Karpas-422 (cell line): ENCODE measurements at places on chromosomes 3 and 15. TPM values are rescaled to one million over a fixed set of nuclear protein-coding genes. Genes with fewer than 3 reads are reported as not detected.

NBEAL2 gene
- 60.5 and 133 TPM in 2 replicates for total RNA-seq

CELSR3 gene
- 3.8 and 7.0 TPM in 2 replicates for total RNA-seq

MESP2 gene
- not detected in 2 replicates for total RNA-seq

HTR3E gene
- total RNA-seq = not detected in 2 replicates

SLC28A1 gene
- total RNA-seq = not detected in 2 replicates

DNA sequence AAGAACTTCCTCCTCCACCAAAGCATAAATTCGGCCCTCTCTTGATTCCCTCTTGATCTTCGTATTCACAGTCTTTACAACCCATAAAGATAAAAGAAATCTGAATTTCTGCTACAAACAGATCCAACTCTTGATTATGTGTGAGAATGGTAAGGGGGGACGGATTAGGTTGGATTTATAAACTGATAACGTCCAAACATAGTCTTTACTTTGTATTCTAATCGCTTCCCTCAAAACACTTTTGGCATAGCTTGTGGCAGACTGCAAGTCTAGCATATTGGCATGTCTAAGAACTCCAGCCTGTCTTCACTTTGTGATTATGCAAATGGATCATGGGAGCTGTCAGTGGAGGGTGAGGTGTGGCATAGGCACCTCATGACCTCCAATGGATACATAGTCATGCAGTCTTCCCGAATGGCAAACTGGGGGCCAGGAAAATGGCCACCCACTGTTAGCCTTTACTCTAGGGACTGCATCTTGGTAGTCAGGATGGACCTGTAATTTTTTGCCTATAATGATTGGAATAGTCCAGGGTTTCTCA, 24.3 kb upstream of the GPR171 start:
- DNase-seq = no peak

DNA sequence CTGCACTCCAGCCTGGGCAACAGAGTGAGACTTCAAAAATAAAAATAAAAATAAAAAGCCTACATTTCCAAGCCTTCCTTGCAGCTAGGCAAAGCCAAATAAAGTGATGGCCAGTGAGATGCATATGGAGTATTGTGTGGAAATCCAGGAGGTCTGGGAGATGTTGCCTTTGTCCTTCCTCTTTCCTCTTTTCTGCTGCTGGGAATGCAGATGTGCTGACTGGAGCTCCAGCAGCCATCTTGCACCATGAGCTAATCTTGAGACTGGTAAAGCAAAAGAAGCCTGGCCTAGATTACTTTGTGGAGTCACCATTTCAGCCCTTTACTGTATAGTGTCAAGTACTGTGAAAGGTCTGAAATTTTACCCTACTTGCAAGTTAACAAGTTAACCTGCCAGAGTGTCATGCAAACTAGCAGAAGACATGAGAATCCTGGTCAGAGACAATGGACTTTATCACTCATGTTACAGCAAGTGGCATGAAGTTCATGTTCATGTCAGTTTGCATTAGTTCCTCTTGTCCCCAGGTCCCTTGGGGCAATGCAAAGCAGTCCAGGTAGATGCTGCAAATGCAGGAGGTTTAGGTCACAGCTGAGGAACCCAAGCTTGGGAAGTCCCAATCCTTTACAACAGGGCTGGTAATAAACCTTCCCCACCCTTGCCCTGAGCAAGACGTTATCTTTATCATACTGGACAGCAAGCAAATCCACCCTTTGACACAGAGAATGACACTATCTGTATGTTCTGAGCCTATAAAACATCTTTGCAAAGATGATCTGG, 103.1 kb downstream of the TLE3 start:
- peak; percentile 75 for DNase-seq

DNA sequence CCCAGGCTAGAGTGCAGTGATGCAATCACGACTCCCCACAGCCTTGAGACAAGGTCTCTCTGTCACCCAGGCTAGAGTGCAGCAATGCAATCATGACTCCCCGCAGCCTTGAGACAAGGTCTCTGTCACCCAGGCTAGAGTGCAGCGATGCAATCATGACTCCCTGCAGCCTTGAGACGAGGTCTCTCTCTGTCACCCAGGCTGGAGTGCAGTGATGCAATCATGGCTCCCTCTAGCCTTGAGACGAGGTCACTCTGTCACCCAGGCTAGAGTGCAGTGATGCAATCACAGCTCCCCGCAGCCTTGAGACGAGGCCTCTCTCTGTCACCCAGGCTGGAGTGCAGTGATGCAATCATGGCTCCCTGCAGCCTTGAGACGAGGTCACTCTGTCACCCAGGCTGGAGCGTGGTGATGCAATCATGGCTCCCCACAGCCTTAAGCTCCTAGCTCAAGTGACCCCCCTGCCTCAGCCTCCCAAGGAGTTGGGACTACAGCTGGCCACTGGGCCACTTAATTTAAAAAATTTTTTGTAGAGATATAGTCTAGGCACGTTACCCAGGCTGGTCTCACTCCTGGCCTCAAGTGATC, 26.1 kb downstream of the TFRC start:
- peak; percentile 41 for DNase-seq

- no peak for DNase-seq
These were observed 526.5 kb upstream of the PROK2 start for GRCh38 chr3:72311425-72311824.

GRCh38 chr15:73700041-73700842, 16.1 kb downstream of the CD276 start:
- DNase-seq = peak; percentile 93

- no peak for DNase-seq
These were observed 16.0 kb upstream of the MBNL1 start for GRCh38 chr3:152252755-152253154.

DNA sequence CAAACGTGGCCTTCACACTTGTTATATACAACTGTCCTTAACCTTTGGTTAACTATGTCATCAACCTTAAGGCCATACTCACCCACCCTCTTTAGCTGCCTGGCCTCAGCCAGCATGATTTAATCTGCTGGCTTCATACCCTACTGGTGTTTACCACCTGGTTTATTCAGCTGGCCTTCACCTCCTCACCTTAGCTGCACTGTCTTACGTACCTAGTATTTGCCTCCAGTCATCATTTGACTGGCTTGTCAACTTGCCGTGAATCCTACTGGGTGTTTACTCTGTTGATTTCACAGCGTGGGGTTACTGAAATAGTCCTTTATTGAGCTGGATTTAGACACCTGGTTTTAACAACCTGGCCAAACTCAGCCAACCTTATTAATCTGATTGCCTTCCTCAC, 102.8 kb downstream of the IL12A start:
- DNase-seq = no peak

DNA sequence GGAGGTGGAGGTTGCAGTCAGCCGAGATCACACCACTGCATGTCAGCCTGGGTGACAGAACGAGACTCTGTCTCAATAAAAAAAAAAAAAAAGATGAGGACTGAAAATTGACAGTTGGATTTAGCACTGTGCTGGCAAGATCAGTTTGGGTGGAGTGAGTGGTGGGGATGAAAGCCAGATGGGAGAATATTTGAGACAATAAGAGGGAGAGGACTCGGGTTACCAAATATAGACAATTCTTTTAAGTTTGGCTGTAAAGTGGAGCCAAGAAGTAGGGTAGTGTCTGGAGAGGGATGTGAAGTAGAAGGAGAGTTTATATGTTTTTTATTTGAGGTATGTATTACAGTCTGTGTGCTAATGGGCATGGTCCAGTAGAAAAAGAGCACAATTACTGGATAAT, 20.4 kb downstream of the TMOD3 start:
- DNase-seq = no peak

DNA sequence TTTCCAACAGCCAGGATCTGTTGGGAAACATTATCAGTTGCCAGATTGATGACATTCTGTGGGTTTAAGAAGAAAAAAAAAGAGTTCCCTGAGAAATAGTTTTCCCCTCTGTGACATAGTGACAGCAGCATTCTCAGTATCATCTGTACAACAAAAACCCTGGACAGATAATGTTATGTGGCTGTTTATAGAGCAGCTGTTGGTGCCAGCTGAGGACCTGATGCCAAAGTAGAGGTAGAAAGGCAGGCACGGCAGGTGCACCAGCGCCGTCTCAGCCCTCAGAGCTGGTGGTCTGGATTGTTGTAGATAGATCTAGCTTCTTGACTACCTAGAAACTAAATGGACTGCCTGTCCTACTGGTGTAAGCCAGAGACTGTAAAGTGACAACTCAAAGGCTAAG, 56.2 kb upstream of the FILIP1L start:
- no peak for DNase-seq

DNA sequence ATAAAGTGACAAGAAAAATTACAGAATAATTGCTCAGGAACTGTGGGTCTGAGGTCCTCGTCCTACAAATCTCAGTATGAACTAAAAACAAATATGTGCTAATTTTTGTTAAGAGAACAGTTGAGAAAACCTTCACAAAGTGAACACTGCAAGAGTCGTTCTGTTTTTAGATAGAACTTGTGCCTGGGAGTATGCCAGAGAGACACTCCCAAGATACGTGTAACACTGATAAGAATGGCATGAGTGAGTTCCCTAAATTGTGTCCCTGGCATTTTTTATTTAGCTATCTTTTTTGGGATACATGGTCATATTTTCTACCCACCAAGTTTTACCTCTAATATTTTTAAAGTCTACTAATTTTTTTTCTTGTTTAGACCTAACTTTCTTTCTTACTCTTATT, 860.0 kb upstream of the NR2F2 start:
- DNase-seq = no peak
